GM13977 (cell line): ENCODE measurements at places on chromosomes 5 and 9.
A peak's percentile ranks its signal among the peaks of the same experiment; 100 is the strongest.

- DNase-seq: no peak
These were observed 150.0 kb upstream of the ACO1 start for GRCh38 chr9:32234451-32234850.

GRCh38 chr5:170147051-170147752 is 41.5 kb downstream of the FOXI1 start:
- no peak for DNase-seq

- no peak for DNase-seq
These were observed 14.5 kb upstream of the SRP19 start for GRCh38 chr5:112846556-112846955.

GRCh38 chr9:134230942-134231325 is 66.6 kb upstream of the RNU6ATAC start:
- no peak for DNase-seq

DNA sequence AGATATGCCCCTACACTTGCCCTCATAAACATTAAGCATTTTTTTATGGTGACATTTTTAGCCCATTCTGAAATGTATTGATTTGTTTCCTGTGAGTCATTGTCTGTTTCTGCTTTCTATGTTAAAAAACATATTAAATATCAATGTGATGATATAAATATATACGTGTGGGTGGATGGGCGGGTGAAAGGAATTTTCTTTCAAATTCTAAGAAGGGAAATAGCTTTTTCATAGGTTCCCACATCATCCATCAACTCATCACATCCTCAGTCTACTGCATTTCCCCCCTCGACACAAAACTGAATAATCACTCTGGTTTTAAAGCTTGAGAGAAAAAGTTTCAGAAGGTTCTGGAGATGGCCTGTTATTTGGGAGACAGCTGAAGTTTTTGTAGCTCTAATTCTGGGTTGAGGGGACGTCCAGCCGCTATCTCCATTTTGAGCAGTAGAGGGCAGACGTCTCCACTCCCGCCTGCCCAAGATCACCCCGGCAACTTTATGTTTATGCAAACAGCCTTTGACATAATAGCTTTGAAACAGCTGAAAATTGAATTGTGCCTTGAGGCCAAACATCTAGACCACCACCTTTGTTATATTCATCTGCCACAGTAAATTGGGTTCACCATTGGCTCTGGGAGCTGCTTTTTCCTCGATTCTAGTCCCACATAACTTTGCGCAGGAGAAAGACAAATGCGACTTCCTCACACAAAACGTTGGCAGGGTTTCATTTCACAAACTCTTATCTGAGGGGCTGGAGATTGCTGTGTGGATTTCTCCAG is 216.2 kb upstream of the CLINT1 start:
- DNase-seq: peak; percentile 44

DNA sequence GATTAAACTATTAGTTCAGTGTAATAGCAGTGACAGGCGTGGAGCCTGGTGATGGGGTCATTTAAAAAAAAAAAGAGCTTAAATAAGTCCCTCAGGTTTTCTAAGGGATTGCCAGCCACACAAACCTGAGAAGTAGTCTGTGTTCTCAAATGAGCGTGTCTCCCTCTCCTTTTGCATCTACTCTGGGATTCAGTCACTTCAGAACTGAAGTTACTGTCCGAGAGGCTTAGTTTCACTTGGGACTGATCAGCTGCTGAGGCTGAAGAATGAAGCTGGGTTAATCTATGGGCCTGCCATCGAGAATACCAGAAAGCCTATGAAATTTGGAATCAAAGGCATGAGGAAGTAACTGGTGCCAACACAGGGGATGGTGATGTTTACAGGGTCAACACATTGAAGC is 310.1 kb downstream of the ADAMTS6 start:
- DNase-seq: no peak

DNA sequence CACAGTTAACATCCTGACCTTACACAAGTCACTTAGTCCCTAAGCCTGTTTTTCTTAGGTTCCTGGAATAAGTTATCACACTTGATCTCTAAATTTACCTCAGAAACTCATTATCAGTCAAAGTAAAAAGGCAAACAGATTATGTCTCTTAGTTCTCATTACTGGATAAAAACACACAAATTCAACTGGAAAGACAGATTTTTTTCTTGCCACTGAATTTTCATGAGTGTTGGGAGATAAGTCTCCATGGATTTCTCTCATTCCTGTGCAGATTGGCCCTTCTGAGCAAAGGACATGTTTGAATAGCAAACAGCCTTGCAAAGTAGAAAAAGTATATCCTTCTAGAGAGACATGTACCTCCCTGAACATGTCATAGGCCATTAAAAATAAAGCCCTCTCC is 10.2 kb downstream of the SPATA9 start:
- no peak for DNase-seq

DNA sequence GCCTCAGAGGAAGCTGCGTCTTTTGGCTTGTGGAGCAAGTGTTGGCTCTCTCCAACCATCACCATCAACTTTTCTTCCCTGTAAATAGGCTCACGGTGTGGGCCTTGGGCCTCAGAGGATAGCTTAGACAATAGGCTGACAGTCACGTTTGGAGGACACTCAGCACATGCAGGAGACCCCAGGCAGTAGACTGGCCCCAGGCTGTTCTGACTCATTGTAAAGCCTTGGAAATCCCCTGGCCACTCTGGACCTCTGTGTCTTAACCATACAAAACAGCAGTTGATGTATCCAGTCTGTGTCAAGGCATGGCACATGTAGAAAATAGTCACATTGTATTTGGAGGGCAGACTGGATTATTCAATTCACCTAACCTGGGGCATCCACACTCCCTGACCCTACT is 18.6 kb downstream of the CD74 start:
- DNase-seq: peak; percentile 80

GRCh38 chr9:21154018-21154608 is 12.3 kb downstream of the IFNA21 start:
- peak; percentile 33 for DNase-seq

- no peak for DNase-seq
These were observed 9.3 kb upstream of the ZDHHC12 start for GRCh38 chr9:128733256-128733655.
